ENCODE measurements at places on chromosomes 2 and 18. TPM values are rescaled to one million over a fixed set of nuclear protein-coding genes. Genes with fewer than 3 reads are reported as not detected.

ZBTB14 gene
- total RNA-seq = 16.1 TPM

SSB gene
- 90.7 TPM for total RNA-seq

UCN gene
- 6.5 TPM for total RNA-seq

PLEK gene
- 7.4 TPM for total RNA-seq

KCNK3 gene
- total RNA-seq = 5.3 TPM

CXCR4 gene
- total RNA-seq = 13.6 TPM

LBX2 gene
- 0.99 TPM for total RNA-seq

REG3G gene
- not detected for total RNA-seq

MPP4 gene
- total RNA-seq = 0.36 TPM

CHN1 gene
- 11.4 TPM for total RNA-seq

HOXD4 gene
- total RNA-seq = 5.3 TPM

REL gene
- total RNA-seq = 11.0 TPM

GRCh38 chr2:120831891-120832290, 96.2 kb downstream of the GLI2 start:
- no peaks in the 10 kb centered on the region for H3K36me3 ChIP-seq
- no peak overlapping the region for H3K27ac ChIP-seq
- H3K4me3 ChIP-seq = no peak overlapping the region
- no peaks in the 10 kb centered on the region for H3K27me3 ChIP-seq
- peak; percentile 62 for DNase-seq
- no peaks in the 10 kb centered on the region for H3K4me1 ChIP-seq

- H3K36me3 ChIP-seq = no peaks in the 10 kb centered on the region
- H3K27me3 ChIP-seq = no peaks in the 10 kb centered on the region
- no peak overlapping the region for H3K4me3 ChIP-seq
- no peaks in the 10 kb centered on the region for H3K4me1 ChIP-seq
- no peak overlapping the region for H3K27ac ChIP-seq
- DNase-seq = no peak
Observed at GRCh38 chr2:108428286-108429009, 20.6 kb upstream of the GCC2 start.

DNA sequence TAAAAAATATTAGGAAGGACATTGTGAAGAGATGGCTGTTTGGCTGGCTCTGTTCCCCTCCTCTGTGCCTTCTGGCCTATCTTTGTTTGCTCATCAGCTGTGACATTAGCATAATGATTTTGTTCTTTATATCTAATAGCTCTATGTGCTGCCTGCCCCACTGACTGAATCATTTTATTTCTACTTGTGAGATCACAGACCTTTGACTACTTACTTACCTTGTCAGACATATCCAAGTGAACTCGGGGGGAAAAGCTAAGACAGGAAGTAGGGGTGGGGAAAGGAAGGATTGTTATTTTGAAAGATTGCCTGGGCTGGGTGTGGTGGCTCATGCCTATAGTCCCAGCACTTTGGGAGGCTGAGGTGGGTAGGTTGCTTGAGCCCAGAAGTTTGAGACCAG, 104.2 kb downstream of the ASAP2 start:
- H3K4me3 ChIP-seq = no peak overlapping the region
- H3K27ac ChIP-seq = peak overlapping the region; percentile 87
- no peaks in the 10 kb centered on the region for H3K27me3 ChIP-seq
- peaks cover 58% of the 10 kb centered on the region for H3K4me1 ChIP-seq
- no peaks in the 10 kb centered on the region for H3K36me3 ChIP-seq
- no peak for DNase-seq

DNA sequence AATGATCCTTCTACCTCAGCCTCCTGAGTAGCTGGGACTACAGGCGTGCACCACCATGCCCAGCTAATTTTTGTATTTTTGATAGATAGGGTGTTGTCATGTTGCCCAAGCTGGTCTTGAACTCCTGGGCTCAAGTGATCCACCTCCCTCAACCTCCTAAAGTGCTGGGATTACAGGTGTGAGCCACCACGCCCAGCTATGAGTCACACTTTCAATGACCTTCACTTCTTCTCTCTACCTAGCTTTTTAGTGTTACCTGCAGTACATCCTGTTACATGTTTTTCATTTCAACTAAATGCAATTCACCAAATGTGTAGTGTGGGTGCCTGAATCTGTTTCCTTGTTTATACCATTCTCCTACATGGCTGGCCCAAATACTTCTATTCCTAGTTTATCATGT, 64.0 kb downstream of the SLC39A10 start:
- peaks cover 4% of the 10 kb centered on the region for H3K36me3 ChIP-seq
- no peaks in the 10 kb centered on the region for H3K4me1 ChIP-seq
- DNase-seq = no peak
- no peak overlapping the region for H3K4me3 ChIP-seq
- no peak overlapping the region for H3K27ac ChIP-seq

DNA sequence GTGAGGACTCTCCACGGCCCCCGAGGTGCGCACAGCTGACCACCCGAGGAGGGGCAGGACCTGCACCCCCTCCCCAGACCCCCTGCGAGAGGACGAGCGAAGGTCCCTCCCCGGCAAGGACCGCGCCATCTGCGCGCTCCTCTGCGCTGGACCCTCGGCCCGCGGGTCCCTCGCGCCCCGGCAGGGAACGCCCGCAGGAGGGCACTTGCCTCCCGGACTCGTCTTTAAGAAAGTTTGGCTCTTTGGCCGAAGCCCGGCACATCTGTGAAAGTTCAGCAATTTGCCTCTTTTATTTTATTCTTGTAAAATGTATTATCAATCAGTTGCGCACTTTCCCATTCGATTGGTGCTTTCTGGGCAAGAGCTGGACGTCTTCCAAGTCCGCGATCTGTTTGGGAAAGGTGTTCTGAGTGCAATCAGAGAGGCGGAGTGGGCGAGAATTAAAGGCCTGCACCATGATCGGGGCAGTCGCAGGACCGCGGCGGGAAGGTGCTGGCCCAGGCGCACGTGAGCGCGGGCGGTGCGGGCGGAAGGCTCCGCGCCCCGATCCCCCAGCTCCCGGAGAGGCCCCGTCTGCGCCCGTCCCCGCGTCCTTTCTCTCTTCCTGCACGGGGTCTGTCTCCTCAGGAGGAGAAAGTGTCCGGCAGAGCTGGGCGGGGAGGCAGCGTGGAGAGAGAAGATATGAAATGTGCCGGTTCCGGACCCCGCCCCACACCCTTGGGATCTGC, 1.6 kb upstream of the ALKAL2 start:
- H3K4me1 ChIP-seq = peaks cover 30% of the 10 kb centered on the region
- no peak overlapping the region for H3K27ac ChIP-seq
- no peak for DNase-seq
- H3K36me3 ChIP-seq = no peaks in the 10 kb centered on the region

DNA sequence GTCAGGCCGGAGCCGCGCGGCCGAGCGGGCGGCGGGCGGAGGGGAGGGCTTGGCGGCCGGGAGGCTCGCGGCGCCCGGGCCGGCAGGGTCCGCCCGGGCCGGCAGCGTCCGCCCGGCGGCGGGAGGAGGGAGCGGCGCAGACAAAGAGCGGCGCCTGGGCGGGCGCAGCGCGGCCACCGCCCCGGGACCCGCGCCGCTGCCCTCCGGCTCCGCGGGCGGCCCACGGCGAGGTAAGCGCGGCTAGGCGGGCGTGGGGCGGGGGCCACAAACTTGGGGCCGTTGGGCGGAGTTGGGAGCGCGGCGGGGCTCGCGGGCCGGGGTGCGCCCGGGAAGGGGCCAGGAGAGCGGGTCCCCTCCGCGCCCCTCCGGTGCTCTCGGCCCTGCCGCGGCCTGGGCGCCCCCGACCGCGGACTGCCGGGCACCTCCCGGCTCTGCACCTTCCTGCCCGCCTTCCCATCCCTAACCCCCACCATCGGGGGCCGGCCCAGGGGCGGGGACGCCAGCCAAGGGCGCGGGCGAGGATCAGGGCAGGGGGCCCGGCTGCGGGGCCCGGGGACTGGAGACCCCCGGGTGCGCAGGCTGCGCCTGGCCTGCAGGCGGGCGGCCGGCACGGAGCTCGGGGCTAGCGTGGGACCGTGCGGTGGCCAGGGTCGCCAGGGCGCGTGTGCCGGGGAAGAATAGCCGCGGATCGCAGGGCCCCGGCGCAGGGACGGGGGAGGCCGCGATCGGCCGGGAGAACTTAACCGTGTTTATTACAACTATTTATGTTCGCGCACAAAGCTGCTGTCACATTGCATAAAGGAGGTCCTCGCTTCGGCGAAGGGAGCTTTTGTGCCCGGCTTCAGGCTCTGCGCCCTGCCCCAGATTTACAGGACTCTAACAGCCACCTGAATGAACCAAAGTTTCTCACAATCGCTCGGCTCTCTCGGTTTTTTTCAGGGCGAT, at the start of gene NCK2:
Gene NCK2 (plus strand): TSS at position 4 of the 945 bp plus-strand sequence. CDS start 110,152 bp downstream, outside the sequence.
- H3K4me1 ChIP-seq = peaks cover 46% of the 10 kb centered on the region
- H3K4me3 ChIP-seq = peak within 1 kb of the TSS; percentile 89
- no peaks in the 10 kb centered on the region for H3K36me3 ChIP-seq

- H3K27ac ChIP-seq = peak overlapping the region; percentile 63
- H3K27me3 ChIP-seq = no peaks in the 10 kb centered on the region
- H3K4me1 ChIP-seq = peaks cover 67% of the 10 kb centered on the region
Observed at GRCh38 chr2:20599861-20600461, 50.9 kb downstream of the HS1BP3 start.

- no peaks in the 10 kb centered on the region for H3K36me3 ChIP-seq
- H3K4me1 ChIP-seq = peaks cover 11% of the 10 kb centered on the region
- H3K27me3 ChIP-seq = no peaks in the 10 kb centered on the region
Observed at GRCh38 chr2:65630643-65631042, 198.2 kb upstream of the SPRED2 start.

DNA sequence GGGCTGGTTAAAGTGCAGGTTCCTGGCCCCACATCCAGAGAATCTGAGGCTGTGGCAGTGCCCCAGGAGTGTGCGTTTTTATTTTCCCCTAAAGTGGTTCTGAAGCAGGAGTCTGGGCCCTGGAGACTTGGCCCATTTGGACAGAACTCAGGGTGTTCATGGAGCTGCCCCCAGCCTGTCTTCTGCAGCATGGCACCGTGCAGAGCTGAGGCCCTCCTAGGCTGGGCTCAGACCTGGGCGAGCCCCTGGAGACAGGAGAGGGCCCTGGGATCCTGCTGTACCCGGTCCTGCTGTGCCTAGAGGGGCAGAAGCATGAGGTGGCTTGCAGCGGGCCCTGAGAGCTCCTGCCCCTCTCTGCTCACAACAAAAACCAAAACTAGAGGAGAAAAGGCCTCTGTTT, 58.8 kb upstream of the B3GNT7 start:
- H3K4me3 ChIP-seq = no peak overlapping the region
- no peak for DNase-seq
- H3K27me3 ChIP-seq = no peaks in the 10 kb centered on the region
- no peaks in the 10 kb centered on the region for H3K36me3 ChIP-seq

DNA sequence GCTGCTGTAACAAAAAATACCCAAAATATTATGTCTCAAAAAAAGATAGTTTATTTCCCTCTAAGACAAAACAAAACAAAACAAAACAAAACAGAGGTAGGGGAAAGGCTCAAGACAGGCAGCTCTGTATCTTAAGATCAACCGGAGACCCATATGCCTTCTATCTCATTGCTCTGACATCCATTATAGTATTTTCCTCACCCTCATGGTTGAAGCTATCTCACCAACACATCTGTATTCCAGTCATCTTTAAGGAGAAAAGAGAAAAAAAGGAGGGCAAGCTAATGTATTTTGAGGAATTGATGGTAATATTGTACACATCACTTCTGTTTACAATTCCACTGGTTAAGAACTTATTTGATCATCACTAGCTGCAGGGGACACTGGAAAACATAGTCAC, 239.7 kb downstream of the ICOS start:
- no peak for DNase-seq
- no peaks in the 10 kb centered on the region for H3K4me1 ChIP-seq
- no peak overlapping the region for H3K4me3 ChIP-seq

DNA sequence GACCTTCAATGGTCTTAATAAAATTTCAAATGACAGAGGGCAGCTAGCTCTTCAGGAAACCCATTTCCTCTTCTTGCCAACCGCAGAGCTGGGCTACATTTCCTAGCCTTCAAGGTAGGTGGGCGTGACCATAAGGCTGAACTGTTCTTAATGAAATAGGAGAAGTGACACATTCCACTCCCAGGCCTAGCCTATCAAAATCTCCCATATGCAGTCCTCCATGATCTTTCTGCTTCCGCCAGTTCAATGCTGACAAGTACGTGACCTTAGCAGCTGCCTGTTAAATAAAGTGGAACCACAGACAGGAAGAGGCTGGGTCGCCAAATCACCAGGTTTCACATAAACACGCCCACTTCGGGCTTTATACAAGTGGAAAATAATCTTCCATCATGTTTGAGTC, 13.2 kb downstream of the SERPINE2 start:
- no peak for DNase-seq
- no peaks in the 10 kb centered on the region for H3K36me3 ChIP-seq
- H3K4me3 ChIP-seq = no peak overlapping the region
- no peaks in the 10 kb centered on the region for H3K27me3 ChIP-seq
- H3K4me1 ChIP-seq = no peaks in the 10 kb centered on the region

- no peak overlapping the region for H3K4me3 ChIP-seq
- H3K27me3 ChIP-seq = no peaks in the 10 kb centered on the region
- DNase-seq = no peak
- H3K36me3 ChIP-seq = no peaks in the 10 kb centered on the region
Observed at GRCh38 chr18:63686871-63687270, 15.9 kb upstream of the SERPINB11 start.

DNA sequence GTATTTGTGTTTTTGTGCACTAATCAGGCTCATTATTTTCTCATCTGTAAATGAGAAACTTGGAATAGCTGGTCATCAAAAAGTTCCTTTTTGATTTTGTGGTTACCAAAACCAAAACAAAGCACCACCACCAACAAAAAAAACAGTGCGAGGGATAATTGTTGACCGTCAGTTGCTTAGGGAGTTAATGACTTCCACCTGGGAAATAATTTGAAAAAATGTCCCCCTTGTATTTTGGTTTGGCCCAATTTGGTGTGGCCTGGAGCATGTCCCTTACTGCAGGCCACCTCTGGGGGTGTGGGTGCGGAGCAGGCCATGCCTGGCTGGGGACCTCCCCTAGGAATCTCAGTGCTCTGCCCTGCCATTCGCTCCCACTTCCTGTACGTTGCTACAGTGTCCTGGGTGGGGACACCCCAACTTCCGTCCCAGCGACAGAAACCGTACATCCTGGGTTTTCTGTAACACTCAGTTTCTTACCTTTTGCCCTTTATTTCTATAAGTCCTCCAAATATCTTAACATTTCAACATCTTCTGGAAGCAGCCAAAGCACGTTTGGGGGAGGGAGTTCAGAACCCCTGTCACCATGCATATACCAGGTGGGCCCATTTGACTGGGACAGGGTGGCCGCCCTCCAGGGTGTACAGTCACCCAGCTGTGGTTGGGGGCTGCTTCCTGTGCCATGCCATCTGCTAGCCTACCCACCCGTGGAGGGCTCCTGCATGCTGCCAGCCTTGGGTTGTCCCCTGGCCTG, 31.3 kb downstream of the NCK2 start:
- H3K4me1 ChIP-seq = peaks cover 54% of the 10 kb centered on the region
- H3K27ac ChIP-seq = no peak overlapping the region
- no peak for DNase-seq
- no peaks in the 10 kb centered on the region for H3K27me3 ChIP-seq
- H3K36me3 ChIP-seq = no peaks in the 10 kb centered on the region

GRCh38 chr2:62010632-62011256, 105.3 kb downstream of the COMMD1 start:
- H3K4me3 ChIP-seq = no peak overlapping the region
- H3K36me3 ChIP-seq = no peaks in the 10 kb centered on the region
- H3K27ac ChIP-seq = no peak overlapping the region
- no peaks in the 10 kb centered on the region for H3K27me3 ChIP-seq
- no peak for DNase-seq

GRCh38 chr2:205148755-205149154, 533.5 kb upstream of the NRP2 start:
- H3K36me3 ChIP-seq = no peaks in the 10 kb centered on the region
- H3K4me3 ChIP-seq = no peak overlapping the region
- DNase-seq = no peak
- no peak overlapping the region for H3K27ac ChIP-seq

Data from sigmoid colon (tissue), 7 donors.